HuH-7 (cell line): ENCODE measurements at places on chromosomes 6 and 20.

DNA sequence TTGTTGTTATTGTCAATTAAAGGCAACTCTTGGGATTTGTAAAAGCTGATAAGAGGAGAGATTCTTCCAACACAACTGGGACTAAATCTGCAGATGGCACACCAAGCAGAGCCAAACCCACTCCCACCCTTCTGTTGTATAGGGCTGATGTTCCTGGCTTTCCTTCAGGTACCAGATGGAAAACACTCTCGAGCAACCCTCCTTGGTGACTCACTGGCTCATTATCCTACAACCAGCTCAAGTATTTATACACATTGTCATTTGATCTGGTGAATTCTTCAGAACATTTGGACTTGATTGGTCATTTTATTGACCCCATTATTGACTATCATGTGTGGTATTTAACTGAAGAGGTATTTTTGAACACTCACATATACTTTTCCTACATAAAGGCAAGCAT lies 190.3 kb upstream of the PCSK2 start:
- DNase-seq, result no peak

DNA sequence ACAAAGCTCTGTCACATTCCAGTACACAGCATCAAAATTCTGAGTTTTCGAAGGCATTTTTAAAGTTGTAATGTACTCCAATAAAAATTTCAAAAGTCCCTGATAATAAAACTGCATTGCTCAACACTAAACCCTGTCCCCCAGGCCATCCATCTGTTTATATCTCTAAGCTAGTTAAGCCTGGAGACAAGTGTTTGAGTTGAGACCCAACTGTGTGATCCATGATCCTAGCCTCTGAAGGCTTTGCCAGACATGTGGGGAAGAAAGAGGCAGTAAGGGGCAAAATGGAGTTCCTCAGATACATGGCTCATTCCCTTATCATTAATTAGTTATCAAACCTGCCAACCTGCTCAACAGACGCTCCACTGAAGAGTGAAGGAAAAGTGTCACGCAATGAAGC lies 198.4 kb downstream of the ISM1 start:
- DNase-seq, result peak; percentile 44

DNA sequence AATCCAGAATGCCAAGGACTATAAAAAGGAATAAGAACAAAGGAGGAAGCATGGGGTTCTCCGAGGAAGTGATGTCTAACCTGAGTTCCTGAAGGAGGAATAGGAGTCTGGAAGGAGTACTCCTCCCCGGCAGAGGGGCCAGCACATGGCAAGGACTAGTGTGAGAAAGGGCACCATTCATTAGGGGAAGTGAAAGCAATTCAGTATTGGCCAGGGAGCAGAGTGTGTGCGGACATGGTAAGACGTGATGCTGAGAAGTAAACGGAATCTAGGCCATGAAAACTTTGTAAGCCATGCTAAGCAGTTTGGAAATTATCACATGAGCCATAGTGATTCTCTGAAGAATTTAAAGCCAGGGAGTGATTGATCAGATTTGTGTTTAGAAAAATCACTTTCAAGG lies 218.9 kb upstream of the PRDM1 start:
- DNase-seq, result no peak

DNA sequence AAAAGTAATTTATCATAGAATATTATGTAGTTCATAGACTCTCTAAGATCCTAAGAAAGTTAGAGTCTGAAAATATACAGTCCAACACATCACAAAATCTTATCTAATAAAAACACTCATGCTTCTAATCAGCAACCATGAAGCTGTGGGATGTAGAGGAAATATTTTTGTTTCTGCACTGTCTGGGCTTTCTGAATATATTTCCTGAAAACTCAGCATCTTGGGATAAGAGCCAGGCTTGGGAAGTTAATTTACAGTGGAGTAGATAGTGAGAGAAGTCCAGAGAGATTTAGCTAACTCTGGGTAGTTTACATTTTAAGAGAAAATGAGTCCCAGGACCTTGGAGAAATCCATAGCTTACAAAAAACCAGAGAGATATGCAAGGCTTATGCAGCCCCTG lies 150.4 kb upstream of the BMP5 start:
- no peak for DNase-seq

DNA sequence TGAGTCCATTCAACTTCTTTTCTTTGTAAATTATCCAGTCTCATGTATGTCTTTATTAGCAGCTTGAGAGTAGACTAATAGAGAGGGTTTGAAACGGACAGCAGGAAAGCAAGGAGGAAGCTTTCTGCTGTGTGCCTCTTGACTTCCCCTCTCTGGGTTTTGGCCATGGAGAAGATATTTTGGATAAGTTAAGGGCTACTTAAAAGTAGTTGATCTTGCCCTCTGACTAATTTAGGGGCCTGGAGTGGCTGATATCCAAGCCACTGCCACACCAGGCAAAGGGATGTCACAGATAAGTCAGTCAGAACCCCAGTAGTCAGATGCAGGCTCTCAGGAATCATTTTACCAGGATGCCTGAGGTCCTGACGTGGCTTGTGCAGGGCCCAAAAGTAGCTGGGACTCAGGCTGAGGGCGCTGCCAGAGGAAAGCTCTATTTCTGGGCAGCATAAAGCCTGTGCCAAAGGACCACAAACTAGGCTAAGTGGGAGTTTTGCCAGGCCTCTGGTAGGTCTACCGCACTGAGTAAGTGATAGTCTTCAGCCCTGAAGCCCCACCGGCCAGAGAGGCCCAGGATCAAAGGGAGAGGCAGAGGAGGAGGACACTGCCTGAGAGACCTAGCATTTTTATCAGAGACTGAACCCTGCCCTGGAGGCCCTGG lies 41.6 kb upstream of the IYD start:
- DNase-seq, result no peak

DNA sequence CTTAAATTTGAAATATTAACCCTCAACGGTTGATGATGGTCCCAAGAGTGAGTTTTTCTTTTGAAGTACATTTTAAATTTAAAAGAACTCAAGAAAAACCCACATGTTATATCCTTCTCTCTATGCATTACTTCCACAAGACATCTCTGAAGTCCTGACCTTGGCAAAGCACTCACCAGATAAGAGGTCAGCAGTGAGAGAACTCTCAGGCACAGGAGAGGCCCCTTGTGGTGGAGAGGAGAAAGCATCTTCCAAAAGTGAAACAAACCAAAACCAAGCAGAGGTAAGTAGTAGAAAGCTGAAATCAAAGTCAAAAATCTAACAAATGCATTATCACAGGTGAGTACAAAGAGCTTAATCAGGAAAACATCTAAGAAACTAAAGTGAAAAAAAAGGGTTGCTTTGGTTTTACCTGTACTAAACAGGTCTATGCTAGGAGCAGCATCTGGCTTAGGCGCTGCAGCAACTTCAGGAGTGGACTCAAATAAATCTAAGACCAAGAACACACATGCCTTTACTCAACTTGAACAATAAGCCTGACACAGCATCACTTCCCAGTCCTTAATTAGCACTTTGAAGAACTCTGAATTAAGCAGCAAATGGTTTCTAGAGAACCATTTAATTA lies 80.5 kb downstream of the PRSS35 start:
- DNase-seq, result peak; percentile 38

DNA sequence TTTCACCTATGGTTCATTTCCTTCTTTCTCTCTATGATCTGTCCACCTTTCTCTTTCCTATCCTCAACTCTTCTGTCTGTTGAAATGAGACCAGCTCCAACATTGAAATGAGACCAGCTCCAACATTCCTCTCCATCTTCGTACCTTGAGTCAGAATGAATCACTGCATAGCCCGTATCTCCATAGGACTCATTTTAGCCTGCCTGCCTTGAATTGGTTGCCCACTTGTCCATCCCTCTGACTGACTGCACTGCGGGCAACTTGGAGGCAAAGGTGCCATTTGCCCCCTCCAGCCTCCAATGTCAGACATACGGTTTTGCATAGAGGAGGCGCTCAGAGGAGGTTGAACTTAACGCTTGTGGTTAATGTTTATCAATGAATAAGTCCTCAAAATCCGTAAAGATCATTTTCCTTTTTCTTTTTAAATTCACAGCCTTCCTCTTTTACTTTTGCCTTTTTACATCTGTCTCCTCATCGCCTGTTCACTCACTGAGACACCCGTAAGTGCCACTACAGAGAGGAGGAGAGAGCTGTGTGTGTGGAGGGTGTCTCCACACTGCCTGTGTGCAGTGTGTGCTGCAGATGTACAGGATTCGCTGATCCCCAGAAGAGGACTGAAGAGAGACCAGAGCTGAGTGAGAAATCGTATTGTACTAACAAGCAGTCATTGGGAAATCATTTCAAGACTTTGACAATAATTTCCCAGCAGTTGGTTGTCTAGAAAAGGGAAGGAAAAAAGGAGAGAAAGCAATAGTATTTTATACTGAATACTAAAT lies 579.6 kb upstream of the MAP3K7 start:
- DNase-seq, result no peak

GRCh38 chr20:830011-830521 lies 3.4 kb upstream of the FAM110A start:
- DNase-seq, result no peak

- DNase-seq, result no peak
These were observed 69.9 kb downstream of the SESN1 start for GRCh38 chr6:109024784-109025183.

GRCh38 chr6:159184559-159184958 lies 15.4 kb downstream of the FNDC1 start:
- no peak for DNase-seq

DNA sequence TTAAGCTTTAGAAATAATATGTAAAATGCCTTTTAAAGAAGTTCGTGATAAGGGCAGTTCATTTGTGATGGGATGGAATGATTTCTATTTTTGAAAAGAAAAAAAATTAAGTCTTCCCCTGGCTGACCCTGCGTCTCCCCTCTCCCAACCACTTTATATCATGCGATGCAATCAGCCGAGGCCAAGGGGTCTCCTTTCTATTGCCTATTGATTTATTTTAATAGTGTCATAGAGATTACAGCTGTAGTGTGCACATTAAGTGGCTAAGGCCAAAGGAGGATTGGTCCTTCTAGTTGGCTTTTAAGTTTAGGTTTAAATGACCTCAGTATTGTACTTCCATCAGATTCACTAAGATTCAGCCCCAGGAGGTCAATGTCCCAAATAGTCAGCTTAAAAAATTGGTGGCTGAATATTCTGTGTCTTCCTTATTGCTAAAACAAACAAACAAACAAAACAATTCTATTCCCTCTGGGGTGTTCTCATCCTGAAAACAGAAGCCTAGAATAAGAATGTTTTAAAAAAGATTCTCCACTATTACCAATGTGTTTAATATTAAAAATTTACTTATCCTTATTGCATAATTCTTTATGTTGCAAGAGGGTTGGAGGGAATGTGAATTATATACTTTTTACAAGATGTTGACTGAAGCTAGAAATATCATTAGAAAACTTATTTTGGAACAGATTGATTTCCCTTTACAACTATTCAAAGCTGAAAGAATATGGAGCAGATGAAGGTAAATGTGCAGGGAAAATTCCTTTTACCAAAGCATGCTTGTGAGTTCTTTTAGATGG lies 359.1 kb downstream of the SAMD5 start:
- no peak for DNase-seq

DNA sequence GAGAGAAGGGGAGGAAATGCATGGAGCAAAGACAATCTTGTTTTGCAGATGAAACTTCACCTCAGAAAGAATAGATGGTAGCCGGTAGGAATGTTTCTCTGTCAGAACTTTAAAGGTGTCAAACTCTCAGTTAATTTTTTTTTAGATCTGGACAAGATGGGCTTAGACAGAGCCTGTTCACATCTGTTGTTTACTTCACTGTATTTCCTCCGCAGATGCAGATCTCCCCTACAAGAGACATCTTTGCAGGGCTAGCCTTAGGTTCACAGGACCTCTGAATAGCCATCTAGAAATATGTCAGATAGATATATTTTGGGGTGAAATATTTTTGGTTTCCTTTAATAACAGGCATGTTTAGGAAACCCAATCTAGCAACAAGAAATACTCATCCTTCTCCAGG lies 12.1 kb upstream of the ZBP1 start:
- DNase-seq, result no peak

- DNase-seq, result no peak
These were observed 3.2 kb upstream of the DYNLRB1 start for GRCh38 chr20:34512955-34513419.

DNA sequence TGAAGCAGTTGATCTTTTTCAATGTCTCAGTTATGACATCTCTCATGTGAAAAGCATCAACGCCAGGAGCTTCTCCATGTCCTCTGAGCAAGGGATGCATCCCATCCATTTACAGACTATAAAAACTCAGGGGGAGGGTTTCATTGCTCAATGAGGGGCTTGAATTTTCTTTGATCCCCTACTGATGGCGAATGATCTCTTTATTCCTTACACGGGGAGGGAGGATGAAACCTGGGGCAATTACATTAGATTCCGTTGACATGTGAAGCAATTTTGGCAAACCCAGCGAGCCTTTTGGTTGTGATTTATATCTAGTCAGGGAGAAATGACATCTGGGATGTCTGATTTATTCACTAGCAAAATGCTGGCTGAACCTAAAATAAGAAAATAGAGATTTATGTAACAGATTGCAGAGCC lies 268.9 kb downstream of the HIVEP2 start:
- DNase-seq, result no peak

DNA sequence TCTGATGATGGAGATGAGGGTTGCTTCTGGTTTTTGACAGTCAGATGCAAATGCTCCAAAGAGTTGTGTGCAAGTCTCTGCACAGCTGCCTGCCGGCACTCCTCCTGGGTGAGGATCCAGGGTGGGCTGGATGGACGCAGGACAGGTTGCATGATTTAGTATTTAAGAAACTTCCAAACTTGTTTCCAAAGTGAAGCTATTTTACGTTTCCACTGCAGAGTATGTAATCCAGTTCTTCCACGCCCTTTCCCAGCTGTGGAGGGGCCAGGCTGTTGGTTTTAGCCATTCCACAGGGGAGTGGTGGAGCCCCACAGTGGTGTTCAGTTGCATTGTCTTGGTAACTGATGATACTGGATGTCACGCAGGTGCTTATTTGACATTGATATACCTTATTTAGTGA lies 157.3 kb downstream of the THBS2 start:
- DNase-seq, result no peak

- no peak for DNase-seq
These were observed 83.4 kb upstream of the NEDD9 start for GRCh38 chr6:11315743-11316437.

GRCh38 chr20:37297066-37297736 lies 7.7 kb downstream of the MANBAL start:
- DNase-seq, result no peak

DNA sequence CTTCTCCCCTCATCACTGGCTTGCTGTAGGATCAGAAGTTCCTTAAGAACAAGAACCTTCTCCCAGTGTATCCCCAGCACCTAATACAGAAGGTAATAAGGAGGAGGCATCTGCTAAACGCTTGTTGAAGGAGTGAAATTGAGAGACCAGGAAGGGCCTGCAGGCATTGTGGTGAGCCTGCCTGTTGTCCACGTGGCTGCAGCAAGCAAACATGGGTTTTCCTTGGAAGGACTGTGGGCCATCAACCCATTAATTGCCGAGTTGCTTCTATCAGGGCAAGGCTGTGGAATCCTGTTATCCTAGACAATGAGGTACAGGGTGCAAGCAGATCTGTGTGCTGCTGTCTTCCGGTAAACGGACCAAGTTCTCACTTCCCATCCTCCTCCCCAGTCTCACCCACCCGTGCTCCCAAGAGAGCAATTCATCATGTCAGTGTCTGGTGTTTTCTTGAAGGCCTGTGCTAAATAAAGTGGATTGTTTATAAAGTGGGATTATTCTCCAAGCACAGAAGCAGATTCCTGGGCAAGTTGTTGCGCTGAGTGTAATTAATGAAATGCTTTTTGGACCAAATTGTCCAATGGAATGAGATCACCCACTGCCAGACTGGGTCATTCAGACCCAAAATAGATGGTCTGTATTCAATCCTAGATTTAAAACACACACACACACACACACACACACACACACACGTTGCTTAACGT lies 164.6 kb upstream of the CDYL start:
- no peak for DNase-seq

- DNase-seq, result no peak
These were observed 15.6 kb upstream of the PLEKHG1 start for GRCh38 chr6:150584065-150584464.

GRCh38 chr6:119965900-119966299 lies 616.3 kb upstream of the MAN1A1 start:
- DNase-seq, result no peak
